ENCODE measurements at places on chromosomes 4 and X.

GRCh38 chr4:105415281-105415744 lies 58.5 kb downstream of the PPA2 start:
- no peak for DNase-seq

DNA sequence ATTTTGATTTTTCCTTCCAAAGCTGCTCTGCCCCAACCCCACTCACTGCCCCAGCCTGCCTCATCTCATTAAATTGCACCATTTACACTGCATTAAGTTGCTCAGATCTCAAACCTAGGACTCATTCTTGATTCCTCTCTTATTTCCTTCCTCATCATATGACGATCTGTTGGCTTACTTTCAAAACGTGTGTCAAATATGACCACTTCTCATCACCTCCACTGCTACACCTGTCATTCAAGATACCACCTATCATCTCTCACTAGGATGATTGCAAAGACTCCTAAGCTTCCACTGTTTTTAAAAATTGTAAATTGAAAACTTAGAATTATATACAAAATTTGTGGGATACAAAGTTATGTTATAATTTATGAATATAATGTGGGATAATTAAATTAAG lies 147.1 kb downstream of the DCK start:
- DNase-seq: no peak

DNA sequence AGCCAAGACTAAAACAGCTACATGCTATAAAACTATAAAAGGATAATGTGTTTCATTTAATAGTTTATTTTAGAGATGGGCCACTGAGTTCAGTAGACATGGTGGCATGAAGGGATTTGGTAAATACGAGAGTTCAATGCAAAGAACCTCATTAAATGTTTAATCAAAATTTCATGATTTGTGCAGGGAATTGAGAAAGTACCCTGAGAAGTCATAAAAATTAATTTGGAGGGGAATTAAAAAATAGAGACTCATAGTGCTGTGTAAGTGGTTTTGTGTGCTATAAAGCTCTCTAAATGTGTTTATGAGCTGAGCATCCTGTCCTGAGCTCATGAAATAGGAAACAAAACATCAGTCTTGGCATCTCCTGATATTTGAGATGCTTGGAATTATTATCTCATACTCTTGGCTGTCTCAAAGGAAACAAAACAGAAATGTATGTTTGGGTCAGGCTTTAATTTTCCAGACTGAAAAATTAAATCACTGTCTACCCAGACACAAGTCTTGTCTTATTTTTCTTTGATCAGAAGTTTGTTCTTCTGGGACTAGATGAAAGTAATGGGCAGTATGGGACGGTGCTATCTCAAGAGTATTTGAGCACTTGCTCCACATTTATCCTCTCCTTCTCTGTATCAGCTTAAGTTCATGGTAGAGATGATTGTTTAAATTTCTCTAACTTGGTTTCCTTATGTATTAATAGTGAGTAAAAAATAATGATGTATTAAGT lies 38.0 kb upstream of the EMCN start:
- DNase-seq: no peak

- DNase-seq: no peak
Observed at GRCh38 chrX:134484039-134484438, 24.1 kb downstream of the HPRT1 start.
